T-helper 17 cell (primary cell): ENCODE measurements at places on chromosomes 2 and 18.

GRCh38 chr2:161239326-161240109 is 68.7 kb upstream of the PSMD14 start:
- DNase-seq = no peak

DNA sequence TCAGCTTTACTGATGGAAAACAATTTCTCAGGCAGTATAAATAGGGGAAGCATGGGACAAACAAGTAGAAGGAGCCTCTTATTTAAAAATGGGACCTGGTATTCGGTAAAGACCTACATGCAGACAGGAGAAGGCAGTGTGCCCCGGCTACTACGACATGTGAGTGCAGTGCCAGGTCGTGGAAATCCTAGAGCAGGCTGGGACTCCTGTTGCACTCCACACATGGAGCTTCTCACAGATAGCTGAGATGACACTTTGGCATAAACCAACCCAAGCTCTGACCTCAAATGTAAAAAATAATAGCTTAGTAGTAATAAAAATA is 885 bp upstream of the DSEL start:
- no peak for DNase-seq

GRCh38 chr2:235496239-235496621 is 2.4 kb downstream of the AGAP1 start:
- DNase-seq = no peak

DNA sequence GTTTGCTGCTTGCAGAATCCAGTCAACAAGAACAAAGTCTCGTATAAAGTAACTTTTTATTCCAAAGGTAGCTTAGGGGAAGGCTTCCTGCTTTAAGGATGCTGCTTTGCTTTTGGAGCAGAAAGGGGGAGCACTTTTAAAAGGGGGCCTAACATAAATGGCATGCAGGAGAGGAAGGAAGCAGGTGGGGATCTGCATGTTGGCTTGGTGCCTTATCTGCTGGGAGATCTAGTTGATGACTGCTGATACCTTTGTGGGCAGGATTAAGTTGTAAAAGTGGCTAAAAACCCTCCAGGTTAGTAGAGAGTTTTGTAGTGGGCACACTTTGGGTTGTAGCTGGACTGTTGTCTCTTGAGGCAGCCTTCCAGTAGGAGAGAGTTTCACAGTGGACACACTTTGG is 22.5 kb downstream of the UBR3 start:
- DNase-seq = no peak
